ENCODE measurements at places on chromosomes 7 and 10.

DNA sequence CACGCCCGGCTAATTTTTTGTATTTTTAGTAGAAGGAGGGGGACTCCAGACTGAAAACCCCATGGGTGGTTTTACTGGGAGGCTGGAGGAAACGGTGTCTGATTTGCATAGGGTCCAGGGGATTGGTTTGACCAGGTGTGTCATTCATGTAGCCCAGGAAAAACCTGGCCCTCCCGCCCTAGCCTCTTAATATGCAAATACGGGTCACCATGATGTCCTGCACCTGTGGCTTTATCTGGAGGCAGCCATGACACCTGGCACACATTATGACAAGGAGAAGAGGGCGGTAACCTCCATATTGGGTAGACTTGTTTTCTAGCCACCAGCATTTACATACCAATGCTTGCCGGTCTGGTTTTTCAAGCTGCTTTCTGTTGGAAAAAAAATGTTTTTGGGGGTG, 68.0 kb downstream of the TRIL start:
- DNase-seq = peak; percentile 85

DNA sequence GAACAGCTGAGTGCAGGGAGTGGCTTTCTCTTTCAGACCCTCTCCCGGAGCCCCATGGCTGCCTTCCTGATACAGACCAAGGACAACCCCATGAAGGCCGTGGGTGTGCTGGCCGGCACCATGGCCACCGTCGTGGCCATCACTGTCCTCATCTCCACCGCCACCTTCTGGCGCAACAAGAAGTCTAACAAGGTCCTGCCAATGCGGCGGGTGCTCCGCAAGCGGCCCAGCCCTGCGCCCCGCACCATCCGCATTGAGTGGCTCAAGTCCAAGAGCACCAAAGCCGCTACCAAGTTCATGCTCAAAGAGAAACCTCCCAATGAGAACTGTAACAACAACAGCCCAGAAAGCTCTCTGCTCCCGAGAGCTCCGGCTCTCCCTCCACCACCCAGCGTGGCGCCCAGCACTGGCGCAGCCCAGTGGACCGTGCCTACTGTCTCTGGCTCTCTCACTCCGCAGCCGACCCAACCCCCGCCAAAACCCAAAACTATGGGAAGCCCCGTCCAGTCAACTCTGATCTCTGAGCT, 11.2 kb downstream of the LRIT2 start:
- DNase-seq = no peak

DNA sequence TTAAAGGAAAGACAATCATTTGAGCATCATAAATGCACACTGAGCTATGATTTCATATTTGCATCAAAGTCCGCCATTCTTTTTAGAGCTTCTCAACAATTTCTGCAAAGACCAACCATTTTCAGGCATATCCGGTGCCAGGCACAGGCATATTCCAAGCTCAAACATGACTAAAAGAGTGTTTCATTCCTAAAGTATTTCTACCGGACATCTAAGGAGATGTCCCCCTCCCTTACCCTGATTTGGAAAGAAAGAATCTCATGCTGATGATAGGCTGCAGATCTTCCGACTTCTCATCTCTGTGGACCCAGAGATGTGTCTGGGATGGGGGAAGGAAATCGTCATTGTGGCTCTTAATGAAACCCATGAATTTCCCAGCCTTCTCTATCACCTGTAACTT, 600.5 kb upstream of the MGMT start:
- DNase-seq = no peak

GRCh38 chr10:117541909-117542705, 439 bp upstream of the EMX2 start:
- no peak for DNase-seq

DNA sequence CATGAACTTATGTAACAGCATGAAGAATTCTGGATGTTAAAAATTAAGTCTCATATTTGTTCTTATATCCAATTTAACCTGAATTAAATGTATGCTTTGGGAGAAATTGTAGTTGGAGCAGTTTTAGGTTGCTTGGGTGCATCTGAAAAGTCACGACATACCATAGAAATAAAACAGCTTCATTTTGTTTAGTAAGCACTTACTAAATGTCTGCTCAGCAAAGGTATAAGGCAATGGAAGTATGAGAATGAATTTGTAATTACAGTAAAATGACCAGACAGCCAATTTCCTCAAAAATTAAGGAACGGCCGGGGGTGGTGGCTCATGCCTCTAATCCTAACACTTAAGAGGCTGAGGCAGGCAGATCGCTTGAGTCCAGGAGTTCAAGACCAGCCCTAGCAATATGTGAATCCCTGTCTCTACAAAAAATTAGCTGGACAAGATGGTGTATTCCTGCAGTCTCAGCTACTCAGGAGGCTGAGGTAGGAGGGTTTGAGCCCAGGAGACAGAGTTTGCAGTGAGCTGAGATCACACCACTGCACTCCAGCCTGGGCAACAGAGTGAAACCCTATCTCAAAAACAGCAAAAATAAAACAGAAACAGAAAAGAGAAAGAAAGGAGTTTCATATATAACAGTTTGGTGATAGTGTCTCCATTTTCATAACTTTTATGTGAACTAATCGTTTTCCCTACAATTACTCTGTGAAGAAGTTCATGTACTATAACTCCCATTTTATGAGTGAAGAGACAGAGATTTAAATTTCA, 47.2 kb upstream of the KLF6 start:
- DNase-seq = peak; percentile 39

- DNase-seq = no peak
These were observed 88.0 kb upstream of the ZPBP start for GRCh38 chr7:50181081-50181480.

- DNase-seq = no peak
These were observed 1.2 kb downstream of the GAL3ST4 start for GRCh38 chr7:100166970-100167911.

- DNase-seq = no peak
These were observed 52.7 kb downstream of the DENND11 start for GRCh38 chr7:141649137-141649864.

DNA sequence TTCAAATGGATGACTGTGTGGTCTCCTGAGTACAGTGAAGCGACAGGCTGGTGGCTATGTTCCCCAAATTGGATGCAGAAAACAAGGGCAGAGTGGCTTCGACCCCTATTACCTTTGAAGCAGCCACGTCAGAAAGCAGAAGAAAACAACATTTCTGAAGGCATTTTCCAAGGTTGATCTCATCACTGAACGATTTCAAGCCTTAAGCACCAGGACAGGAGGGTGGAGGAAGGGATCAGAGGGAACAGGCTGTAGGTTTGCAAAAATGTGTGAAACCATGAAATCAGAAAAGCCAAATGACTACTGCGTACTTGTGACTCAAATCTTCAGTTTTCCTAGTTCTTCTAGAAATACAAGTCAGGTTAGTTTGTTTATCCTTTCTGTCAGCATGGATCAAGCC, 181.0 kb upstream of the TMEM106B start:
- no peak for DNase-seq

- DNase-seq = no peak
These were observed 2.0 kb downstream of the HOXA11 start for GRCh38 chr7:27182861-27183681.

- DNase-seq = no peak
These were observed 37.2 kb downstream of the PLEKHS1 start for GRCh38 chr10:113788604-113789083.

- no peak for DNase-seq
These were observed 912 bp upstream of the DUSP5 start for GRCh38 chr10:110496553-110497437.

DNA sequence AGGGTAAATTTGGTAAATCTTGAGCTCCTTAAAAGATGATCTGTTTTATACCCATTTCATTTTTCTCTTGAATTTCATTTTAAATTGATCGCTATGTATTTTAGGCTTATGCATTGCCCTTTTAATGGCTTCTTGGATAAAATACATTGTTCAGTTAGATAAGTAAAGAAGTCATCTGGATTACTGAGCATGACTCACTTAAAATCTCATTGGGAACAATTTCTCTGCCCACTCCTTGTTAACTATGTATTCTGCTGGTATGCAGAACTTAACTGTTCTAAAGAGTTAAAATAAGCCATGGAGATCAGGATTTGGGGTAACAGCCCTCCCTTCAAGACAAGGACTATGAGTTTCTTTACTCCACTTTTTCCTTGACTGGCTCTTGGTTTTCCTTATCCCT, 134.2 kb downstream of the SND1 start:
- no peak for DNase-seq

GRCh38 chr7:133936074-133936473, 191.1 kb upstream of the LRGUK start:
- no peak for DNase-seq

DNA sequence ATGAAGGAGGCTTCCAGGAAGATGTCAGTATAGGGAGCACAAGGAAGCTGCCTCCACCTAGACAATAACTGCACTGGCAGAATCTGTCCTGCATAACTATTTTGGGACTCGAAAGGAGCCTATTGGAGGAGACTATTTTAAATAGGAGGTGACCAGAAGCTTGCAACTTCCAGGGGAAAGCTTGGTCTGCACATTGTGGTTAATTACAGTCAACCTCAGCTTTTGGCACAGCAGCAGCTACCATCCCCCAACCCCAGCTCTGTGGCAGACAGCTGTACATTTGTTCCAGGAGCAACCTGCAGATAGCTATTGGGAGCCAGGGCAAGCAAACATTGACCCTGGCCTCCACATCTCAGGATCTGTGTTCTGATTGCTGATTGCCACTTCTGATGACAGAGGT, 46.3 kb upstream of the NANOS1 start:
- peak; percentile 93 for DNase-seq

DNA sequence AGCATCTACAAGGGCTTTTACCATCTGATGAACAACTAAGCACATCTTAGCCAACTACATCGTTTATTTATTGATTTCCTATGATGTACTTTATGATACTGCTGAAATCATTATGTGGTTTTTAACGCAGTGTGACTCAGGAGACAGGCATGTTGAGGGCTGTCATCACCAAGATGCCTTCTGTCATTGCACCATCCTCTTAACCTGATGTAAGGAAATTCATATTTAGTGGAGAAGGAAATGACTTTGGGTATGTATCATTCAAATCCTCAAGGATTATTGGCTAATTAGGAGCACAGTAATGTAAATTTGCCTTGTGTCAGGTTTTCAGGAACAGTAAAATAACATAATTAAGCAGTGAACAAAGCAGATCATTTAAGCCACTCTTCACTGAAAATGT, 138.5 kb upstream of the MGMT start:
- no peak for DNase-seq

DNA sequence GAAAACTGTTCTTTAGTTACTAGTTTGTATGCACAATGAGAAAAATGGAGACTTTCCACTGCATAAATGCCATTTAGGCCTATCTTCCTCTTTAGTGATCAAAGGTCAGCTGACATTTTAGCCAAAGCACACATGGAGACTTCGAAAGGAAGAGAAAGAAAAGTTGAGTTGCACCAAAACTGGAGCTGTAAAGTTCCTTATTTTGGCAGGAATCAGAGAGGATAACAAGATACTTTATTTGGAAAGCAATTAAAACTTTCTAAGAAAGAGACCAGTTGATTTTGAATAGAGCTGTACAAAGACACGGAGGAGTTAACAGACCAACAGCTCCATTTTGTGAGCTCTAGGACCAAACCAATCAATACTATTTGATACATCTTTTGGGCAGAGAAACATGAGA, 14.2 kb downstream of the ENTPD7 start:
- DNase-seq = no peak

GRCh38 chr7:85770332-85770731, 583.5 kb upstream of the SEMA3D start:
- no peak for DNase-seq

DNA sequence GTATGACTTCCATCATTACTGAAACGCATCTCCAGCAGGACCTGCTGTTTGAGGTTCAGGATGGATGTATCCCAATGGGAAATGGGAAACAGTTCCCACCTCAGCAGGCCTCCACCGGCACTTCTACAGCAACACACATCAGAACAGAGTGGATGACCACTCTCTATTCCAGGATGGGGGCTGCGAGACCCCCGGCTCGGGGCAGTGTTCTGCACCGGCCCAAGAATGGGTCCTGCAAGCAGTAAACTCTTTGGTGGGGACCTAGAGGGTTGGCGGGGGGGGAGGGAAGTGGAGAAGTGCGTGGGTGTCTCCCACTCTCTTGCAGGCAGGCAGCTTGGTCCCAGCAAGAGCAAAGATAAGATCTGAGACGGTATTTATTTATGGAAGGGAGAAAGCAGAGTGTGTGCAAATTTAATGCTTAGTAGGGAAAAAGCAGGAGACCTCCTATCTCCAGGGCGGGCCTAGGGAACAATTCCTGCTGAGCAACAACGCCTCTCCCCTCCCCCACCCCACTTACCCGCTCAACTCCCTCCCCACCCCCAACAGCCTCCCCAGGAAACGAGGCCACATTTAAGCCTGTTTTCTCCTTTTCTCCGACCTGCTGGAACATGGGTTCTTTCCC, 4.0 kb downstream of the SFMBT2 start:
- DNase-seq = no peak

DNA sequence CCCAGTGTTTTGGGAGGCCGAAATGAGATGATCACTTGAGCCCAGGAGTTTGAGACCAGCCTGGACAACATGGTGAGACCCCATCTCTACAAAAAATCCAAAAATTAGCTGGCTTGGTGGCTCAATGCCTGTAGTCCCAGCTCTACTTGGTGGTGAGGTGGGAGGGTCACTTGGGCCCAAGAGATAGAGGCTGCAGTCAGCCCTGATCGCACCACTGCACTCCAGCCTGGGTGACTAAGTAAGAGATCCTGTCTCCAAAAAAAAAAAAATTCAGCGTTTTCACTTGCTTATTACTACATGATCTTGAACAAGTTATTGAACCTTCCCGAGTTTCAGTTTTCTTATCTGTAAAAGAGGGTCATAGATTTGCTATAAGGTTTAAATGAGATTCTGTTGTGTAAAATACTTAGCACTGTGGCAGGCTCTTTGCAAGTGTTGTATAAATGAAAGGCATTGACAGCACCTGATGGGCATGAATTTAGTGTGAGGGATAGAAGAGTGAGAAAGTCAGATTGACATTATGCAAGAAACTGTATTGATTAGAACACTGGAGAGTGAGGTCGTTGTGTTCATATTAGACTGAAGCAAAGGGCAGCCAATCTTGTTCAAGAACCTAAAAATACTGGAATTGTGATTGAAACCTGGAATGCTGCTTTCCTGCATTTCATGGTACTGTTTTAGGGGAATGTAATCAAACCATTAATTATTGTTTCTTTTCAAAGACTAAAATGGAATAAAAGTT, 136.8 kb downstream of the LCOR start:
- DNase-seq = no peak

GRCh38 chr10:125799451-125800182, 23.4 kb downstream of the UROS start:
- no peak for DNase-seq

- DNase-seq = no peak
These were observed 6.6 kb downstream of the CUBN start for GRCh38 chr10:17122726-17123661.

- DNase-seq = no peak
These were observed 409.0 kb upstream of the NRP1 start for GRCh38 chr10:33743429-33743857.

GRCh38 chr10:16954280-16955030, 137.2 kb upstream of the RSU1 start:
- DNase-seq = no peak

DNA sequence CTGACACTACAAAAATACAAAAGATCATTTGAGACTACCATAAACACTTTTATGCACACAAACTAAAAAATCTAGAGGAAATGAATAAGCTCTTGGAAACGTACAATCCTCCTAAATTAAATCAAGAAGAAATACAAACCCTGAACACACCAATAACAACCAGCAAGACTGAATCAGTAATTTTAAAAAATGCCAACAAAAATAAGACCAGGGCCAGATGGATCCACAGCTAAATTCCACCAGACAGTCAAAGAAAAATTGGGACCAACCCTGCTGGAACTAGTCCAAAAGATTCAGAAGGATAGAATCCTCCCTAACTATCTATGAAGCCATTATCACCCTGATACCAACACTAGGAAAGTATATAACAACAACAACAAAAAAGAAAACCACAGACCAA, 277.4 kb downstream of the AGMO start:
- DNase-seq = no peak

Data from MM.1S (cell line).